Myometrial cell (primary cell): ENCODE measurements at places on chromosomes 7 and 10. TPM values are rescaled to one million over a fixed set of nuclear protein-coding genes. Genes with fewer than 3 reads are reported as not detected.

Gene AQP1
- 1.1 and 1.4 TPM in 2 replicates for total RNA-seq

Gene JAZF1
- 20.2 and 21.3 TPM in 2 replicates for total RNA-seq

Gene TLX1
- not detected in 2 replicates for total RNA-seq

Gene SPDYE1
- not detected in 2 replicates for total RNA-seq
